Stimulated activated CD4-positive, alpha-beta T cell treated with anti-CD3 and anti-CD28 coated beads, TNF-alpha, amount 100 ng/mL, for 48 hours (primary cell): ENCODE measurements at places on chromosomes 6 and 20.

DNA sequence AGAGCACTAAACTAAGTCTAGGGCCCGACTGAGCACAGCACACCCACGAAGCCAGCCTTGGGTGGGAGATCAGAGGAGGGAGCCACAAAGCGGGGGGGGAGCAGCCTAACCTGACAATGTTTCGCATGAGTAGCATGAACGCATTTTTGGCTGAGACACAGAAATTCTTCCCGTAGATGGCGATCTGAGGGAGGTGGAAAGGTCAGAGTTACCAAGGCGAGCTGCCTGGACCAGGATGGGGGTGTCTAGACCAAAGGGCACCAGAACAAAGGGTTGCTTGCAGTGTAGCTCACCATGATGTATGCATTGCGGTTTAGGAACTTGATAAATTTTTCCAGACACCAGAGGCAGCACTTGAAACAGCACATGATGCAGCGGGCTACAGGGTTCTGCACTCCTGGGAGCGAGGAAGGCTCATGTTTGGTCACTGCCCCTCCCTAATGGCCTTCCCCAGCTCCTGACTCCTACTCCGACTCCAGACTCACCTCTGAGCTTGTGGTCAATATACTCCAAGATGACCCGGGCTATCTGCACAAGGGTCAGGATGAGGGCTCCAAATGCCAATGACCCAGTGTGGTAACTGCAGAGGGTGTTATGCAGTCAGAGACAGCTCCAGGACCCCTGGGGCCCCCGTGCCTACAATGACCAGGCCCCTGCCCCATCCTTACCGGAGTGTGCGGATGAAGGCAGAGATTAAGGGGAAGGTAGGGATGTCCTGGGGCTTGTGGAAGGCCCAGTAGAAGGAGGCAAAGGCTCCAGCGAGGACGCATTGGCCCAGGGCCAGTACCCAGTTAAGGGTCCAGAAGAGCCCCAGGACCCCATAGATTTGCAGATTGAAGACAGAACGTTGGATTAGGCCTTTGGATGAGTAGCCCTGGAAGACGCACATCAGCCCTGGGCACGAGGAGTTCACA lies 2.8 kb upstream of the NEU1 start:
- DNase-seq: no peak

DNA sequence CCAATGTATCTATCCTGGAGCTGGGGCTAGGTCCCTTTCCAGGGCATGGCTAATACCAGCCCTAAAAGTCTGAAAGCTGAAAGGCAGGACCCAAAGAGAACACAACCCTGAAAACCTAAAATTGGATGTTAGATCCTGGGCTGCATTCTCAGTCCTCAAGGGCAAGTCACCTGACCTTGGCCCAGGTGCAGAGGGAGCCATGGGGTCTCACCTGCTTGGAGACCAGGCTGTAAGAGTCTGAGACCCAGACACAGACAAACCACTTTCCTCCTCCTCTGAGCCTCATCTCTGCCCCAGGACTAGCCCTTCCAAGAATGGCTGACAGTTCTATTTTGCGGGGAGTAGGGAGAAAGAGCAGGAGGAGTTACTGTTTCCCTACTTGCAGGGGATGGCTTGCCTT lies 60.0 kb downstream of the EFCAB8 start:
- DNase-seq: no peak

- DNase-seq: no peak
These were observed 4.7 kb downstream of the PPIL4 start for GRCh38 chr6:149541139-149541538.

GRCh38 chr6:27502508-27503435 lies 29.9 kb upstream of the ZNF184 start:
- peak; percentile 55 for DNase-seq

- no peak for DNase-seq
These were observed at the start of gene TOX2 for GRCh38 chr20:43914311-43915210. TSS of gene TOX2 (plus strand) at chr20:43914852. CDS start at chr20:43914892, 40 bp downstream.

DNA sequence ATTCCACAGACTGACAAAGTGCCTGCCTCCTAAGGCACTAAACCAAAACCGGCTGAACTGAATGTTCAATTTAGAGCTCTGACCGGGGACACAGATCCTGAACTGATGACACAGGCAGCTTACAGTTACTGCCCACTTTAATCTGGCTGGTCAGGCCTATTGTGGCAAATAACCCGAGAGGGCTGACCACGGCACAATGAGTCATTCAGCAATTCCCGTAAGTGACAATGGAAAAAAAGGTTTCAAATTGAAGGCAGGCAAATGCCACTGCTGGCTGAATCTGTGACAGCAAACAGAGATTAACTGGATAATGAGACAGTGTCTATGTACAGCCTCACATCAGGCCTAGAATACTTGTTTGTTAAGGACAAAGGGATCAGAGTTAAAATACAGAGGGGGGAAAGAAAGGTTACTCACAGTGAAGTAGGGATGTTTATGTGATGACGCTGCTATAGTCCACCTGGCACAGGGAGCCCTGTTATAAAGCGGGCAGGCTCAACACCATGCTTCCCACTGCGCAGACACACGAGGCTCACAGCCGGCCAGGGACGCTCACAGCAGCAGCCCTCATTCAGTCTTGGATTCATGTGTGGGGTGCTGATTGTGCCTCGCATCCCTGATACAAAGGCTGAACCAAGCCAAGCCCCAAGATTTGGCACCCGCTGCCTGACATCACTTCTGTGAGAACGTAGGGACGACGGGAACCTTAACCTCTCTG lies 54.4 kb downstream of the RTN4IP1 start:
- DNase-seq: no peak

DNA sequence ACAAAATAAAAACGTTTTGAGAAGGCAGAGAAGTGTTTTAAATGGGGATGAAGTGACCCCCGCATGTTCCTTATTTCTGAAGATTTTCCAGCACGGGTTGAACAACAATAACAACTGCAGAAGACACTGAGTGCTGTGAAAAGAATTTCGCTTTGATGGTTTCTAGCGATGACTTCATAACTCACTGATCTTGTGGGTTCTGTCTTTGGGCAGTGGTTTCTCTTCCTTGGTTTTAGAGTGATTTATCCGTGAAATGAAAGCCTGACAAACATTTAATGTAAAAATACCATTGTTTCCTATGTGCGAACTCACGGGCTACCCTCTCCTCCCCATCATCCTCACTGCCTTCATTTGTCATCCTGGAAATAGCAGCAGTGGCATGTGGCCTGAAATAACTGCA lies 793.9 kb downstream of the QKI start:
- no peak for DNase-seq

- DNase-seq: no peak
These were observed 5.8 kb upstream of the STMND1 start for GRCh38 chr6:17096096-17096495.

- DNase-seq: no peak
These were observed 47.1 kb downstream of the ASCC3 start for GRCh38 chr6:100833972-100834574.

GRCh38 chr20:37531856-37532255 lies 4.2 kb upstream of the BLCAP start:
- DNase-seq: no peak

- DNase-seq: no peak
These were observed 16.7 kb downstream of the ANKRD66 start for GRCh38 chr6:46763466-46763865.

DNA sequence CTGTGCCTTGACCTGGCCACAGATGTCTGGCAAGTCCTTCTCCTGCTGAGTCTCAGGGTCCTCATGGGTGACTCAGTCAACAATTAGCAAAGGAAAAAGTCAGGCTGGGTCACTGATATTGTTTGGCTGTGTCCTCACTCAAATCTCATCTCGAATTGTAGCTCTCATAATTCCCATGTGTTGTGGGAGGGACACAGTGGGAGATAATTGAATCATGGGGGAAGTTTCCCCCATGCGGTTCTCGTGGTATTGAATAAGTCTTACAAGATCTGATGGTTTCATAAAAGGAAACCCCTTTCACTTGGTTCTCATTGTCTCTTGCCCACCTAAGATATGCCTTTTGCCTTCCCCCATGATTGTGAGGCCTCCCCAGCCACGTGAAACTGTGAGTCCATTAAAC lies 45.7 kb downstream of the PREX1 start:
- no peak for DNase-seq

- DNase-seq: no peak
These were observed 14.5 kb downstream of the TREM1 start for GRCh38 chr6:41271901-41272395.

DNA sequence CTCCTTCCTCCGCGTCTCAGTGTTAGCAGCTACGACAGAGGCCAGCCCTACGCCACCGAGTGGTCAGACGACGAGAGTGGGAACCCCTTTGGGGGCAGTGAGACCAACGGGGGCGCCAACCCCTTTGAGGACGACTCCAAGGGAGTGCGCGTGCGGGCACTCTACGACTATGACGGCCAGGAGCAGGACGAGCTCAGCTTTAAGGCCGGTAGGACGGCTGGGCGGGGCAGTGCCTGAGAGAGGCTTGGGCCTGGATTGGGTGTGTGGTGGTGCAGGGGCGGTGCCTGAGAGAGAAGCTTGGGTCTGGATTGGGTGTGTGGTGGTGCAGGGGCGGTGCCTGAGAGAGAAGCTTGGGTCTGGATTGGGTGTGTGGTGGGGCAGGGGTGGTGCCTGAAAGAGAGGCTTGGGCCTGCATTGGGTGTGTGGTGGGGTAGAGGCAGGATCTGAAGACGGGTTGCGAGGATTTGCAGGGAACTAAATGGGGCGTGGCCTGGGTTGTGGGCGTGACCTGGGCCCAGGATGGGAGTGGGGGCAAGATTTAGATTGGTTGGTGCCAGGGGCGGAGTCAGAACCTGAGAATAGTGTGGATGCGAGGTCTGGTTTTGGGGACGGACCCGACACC lies 24.4 kb downstream of the SPDEF start:
- peak; percentile 7 for DNase-seq

- no peak for DNase-seq
These were observed 223.6 kb upstream of the PREP start for GRCh38 chr6:105626295-105627158.

DNA sequence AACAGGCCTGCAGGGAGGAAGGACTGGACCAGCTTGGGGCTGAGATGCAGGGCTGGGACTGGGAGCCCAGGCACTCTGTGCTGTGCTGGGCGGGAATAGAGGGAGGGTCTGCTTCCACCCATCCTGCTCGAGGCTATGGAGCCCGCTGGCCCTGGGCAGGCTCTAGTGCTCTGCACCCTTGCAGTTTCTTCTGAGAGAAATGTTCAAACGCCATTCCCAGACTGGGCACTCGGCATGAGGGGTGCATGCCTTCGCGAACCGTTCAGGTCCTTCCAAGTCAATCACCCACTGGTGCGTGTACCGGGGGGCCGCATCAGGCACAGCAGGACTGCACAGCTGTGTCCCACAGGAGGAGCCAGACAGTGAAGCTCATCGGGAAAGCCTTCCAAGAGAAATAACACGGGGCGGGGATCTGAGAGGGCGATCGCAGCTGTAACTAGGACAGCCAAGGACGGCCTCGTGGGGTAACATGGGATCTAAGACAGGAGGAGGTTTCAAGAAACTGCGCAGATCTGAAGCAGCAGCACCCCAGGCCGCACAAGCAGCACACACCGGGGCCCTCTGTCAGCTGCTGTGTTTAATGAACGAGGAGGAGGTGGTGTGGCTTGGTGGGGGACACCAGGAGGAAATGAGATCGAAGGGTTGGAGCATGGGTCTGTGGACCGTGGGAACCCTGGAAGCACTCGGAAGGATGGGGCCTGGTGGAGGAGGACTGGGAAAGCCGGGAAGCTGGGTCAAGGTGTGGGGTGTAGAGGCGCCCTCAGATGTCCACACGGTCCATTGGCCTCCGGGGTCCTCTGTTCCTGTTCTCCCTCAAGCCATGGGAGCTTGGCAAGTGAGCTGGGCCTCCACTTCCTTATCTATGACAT lies 26.1 kb upstream of the PYGB start:
- no peak for DNase-seq

GRCh38 chr20:10715035-10715434 lies 41.2 kb upstream of the JAG1 start:
- no peak for DNase-seq

DNA sequence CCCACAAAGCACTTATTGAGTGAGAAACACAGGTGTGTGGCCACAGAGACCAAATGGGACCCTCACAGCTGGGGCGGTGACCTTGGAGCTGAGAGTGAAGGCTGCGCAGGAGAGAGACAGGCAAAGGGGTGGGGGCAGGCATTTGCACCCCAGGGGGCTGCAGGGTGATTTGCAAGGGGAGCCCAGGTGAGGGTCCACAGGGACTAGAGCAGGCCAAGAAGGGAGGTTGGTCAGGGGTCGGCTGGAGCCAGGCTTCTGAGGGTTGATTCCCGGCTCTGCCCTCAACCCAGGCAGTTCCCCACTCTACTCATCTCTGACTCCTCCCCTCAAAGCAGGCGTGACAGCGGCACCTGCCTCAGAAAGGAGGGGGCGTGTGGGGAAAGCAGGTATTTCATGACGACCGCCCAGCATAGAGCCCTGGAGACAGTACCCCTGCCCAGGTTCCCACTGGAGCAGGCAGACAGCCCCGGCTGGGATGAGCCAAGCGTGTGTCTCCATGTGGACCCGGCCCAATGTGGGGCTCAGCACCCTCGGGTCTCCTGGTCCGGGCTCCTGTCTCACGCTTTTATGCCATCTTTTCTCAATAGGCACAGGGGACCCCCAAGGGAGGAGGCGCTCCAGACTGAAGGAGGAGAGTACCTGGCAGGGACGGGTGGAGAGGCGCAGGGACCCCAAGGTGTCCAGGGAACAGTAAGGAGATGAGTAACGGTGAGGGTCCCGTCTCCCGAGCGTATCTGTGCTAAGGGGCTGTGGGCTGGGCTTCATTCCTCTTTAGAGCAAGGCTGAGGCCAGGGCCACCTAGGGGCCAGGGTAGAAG lies 3.1 kb upstream of the MRGBP start:
- no peak for DNase-seq

- no peak for DNase-seq
These were observed 339.0 kb upstream of the CITED2 start for GRCh38 chr6:139713424-139713823.

DNA sequence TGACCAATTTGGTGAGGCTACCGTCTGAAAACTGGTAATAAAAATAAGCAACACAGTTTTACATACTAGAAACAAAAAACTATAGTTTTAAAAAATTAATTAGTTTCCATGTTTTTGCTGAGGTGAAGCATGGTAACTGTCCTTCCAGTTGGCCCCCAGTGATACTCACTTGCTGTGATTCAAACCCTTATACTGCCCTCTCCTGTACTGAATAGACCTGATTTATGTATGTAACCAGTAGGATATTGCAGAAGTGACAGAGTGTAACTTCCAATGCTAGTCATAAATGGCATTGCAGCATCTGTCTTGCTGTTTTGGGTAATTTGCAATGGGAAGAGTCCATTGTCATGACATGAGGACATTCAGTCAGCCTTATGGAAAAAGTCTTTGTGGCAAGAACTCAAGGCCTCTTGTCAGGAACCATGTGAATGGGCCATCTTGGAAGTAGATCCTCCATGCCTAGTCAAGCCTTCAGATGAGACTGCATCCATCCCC lies 8.9 kb upstream of the CHD6 start:
- no peak for DNase-seq

- DNase-seq: no peak
These were observed 216.7 kb downstream of the SYNDIG1 start for GRCh38 chr20:24686156-24686555.

- no peak for DNase-seq
These were observed 36.5 kb downstream of the AKAP12 start for GRCh38 chr6:151276112-151276740.

- DNase-seq: no peak
These were observed 11.6 kb upstream of the SCGN start for GRCh38 chr6:25640446-25640845.

GRCh38 chr20:59001449-59002171 lies 5.4 kb downstream of the CTSZ start:
- no peak for DNase-seq
